ENCODE measurements at places on chromosomes 6 and 20.

- DNase-seq = no peak
Observed at GRCh38 chr20:31667315-31668285, 29.9 kb downstream of the COX4I2 start.

- no peak for DNase-seq
Observed at GRCh38 chr20:61765081-61765870, 300.4 kb downstream of the TAF4 start.

- DNase-seq = no peak
Observed at GRCh38 chr20:36318166-36318565, 12.0 kb downstream of the DLGAP4 start.

- no peak for DNase-seq
Observed at GRCh38 chr6:126035764-126036163, 49.4 kb downstream of the TRMT11 start.

GRCh38 chr20:33013701-33014326, 6.3 kb downstream of the BPIFB2 start:
- DNase-seq = no peak

DNA sequence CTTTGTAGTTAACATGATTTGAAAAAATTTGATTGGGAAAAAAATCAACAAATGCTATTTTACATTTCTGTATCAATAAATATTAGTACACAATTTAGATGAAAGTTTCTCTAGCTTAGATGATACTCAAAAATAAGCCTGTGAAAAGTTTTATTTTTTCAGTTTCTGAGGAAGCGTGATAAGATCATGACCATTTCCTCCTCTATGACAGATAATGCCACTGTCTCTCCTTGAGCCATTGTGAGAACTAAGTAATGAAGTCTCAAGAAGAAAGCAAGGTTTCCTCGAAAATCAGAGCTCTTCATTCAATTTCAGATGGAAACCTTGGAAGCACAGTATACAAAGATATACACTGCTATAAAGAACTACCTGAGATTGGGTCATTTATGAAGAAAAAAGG, 395.0 kb downstream of the HDGFL1 start:
- no peak for DNase-seq

DNA sequence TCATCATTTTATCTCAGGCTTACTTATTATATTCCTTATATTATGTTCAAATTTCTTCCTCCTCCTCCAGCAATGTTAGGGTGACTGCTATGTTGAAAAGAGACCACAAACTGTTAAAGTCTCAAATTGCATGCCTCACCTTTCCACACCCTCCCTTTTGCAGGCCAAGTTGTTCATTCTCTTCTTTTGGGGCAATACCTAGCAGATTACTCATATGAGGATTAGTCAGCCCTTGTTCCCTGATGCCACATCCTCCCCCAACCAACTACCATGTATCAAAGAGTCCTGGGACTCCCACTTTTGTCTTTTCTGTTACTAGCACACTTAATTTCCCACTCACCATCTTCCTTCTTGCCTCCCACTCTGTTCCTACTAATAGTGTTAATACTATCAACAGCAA, 434.7 kb downstream of the BCKDHB start:
- DNase-seq = no peak

- no peak for DNase-seq
Observed at GRCh38 chr20:24995741-24996448, 3.3 kb upstream of the APMAP start.

DNA sequence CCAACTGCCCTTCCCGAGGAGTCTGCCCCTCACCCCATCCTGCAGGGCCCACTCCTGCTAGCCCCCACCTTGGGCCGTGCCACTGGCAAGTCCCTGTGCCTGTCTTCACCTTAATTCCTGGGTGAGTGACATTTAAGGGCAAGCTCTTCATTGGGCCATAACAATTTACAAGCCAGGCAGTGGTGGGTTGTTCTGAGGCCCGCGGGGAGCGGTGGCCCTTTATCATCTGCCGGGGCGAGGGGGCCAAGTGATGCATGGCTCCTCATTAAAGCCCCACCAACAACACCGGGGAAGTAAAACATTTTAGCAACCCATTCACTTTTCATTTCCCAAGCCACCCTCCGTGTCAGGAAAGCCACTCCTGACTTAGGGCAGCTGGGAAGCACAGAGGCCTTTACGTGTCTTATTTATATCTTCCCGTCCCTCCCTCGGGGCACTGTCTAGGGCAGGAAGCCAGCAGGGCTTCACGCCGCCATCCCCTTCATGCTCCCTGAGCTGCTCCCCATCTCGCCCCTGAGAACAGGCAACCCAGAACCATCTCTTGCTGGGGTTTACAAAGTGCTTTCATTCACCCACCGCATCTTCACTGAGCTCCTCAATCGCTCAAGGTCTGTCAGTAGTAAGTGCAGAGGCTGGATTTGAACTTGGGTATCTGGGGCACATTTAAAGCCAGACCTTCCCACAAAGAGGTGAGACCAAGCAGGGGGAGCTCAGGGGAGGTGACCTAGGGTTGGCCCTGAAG, 55.5 kb upstream of the CCDC167 start:
- DNase-seq = no peak

GRCh38 chr20:9294041-9294440, 220.3 kb upstream of the LAMP5 start:
- no peak for DNase-seq

GRCh38 chr20:60209048-60209447, 250.8 kb downstream of the CDH26 start:
- DNase-seq = no peak

Measured in NCI-H2171 (cell line).